ENCODE measurements at places on chromosomes 6 and 20. TPM values are rescaled to one million over a fixed set of nuclear protein-coding genes. Genes with fewer than 3 reads are reported as not detected.

Gene HTR1B
- polyA plus RNA-seq, result 0.27 TPM

Gene BANF2
- not detected for polyA plus RNA-seq

Gene FLOT1
- 138 TPM for polyA plus RNA-seq

Gene RNGTT
- polyA plus RNA-seq, result 18.0 TPM

Gene MOCS3
- polyA plus RNA-seq, result 4.8 TPM

Gene BTN1A1
- polyA plus RNA-seq, result 0.17 TPM

Gene ZMYND8
- polyA plus RNA-seq, result 44.2 TPM

- DNase-seq, result no peak
Observed at GRCh38 chr6:140671926-140672325, 1297.5 kb upstream of the CITED2 start.

GRCh38 chr6:95819939-95820338 is 195.8 kb upstream of the FUT9 start:
- no peak for DNase-seq

DNA sequence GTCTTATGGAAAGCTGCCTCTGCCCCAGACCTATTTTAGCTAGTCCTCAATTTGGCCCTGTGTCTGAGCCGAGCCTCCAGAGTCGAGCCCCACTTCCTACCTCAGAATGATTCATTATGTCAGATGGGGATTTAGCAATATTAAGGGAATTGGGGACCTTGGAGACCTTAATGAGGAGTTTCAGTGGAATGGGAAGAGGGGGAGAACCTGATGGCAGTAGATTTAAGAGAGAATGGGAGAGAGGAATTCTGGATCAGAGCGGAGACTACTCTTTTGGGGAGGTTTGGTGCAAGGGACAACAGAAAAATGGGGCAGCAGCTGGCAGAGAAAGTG is 63.5 kb downstream of the EFHC1 start:
- DNase-seq, result no peak

GRCh38 chr6:89799756-89800155 is 19.8 kb downstream of the MDN1 start:
- DNase-seq, result no peak

DNA sequence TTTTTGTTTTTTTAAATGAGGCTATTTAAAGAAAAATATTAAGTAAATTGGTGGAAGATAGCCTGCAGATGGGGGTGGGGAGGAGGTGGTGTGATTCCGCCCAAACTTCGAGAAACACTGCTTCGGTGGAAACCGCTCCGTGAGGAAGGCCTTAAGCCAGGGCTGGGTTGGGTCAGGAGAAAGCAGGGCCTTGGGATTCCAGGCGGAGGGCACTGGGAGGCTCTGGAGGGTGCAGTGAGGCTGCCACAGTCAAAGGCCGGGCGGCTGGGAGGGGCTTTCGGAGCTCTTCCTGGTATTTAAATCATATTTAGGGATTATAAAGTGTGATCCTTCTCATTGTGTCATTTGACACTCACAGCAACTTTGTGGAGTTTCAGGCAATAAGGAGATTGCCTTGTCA is 22.2 kb upstream of the SCRT2 start:
- DNase-seq, result no peak

- DNase-seq, result no peak
Observed at GRCh38 chr6:4172368-4172767, 37.0 kb upstream of the ECI2 start.

GRCh38 chr20:9122571-9122970 is 53.7 kb downstream of the PLCB4 start:
- no peak for DNase-seq

DNA sequence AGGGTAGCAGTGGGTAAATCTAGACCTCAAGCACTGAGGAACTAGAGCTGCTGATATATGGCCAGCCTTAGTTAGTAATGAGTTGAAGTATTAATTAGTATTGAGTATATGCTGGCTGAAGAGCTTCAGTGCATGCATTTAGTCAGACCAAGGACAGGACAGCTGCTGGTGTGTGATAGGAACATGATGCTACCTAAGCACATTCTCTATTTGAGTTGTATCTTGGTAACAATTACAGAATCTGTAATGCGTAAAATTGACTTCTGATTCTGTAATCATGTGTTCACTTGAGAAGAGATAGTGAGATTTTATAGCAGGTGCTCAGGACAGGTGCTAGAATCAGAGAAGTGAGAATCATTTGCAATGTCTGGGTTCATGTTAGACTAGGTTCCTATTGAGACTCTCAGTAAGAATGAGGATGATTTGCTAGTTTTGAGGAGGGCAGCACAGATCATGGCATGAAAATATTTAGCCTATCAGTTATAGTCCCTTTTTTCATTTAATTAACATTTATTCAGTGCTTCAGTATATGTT is 369.4 kb upstream of the HS3ST5 start:
- no peak for DNase-seq

DNA sequence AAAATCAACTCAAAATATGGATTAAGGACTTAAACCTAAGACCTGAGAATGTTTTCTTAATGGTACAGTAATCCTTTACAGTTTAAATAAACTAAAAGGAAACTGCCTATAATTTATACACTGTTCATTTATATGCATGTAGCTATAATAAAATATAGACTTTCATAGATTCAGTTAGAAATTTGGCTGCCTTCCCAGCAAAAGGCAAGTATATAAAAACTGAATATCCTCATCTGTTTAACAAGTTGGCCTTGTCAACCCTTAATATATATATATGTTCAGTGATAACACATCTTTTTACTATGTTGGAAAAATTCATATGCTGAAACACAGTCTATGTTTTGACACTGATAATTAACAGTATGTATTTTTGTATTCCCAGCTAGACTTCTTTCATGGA is 123.1 kb downstream of the GRIK2 start:
- peak; percentile 3 for DNase-seq

DNA sequence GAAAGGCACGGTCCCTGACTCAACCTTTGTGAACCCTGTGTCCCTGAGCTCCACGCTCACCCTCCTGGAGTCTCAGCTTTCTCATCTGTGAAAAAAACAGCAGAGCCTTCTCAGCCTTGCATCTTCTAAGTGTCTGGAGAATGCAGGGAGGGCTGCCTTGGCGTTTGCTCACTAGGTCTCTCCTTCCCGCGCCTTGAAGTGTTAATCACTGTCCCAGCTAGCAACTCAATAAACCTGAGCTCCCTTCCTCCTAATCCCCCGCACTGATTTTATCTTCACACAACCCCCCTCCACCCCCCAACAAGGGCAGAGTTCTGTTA is 34.9 kb upstream of the FOXC1 start:
- DNase-seq, result no peak

DNA sequence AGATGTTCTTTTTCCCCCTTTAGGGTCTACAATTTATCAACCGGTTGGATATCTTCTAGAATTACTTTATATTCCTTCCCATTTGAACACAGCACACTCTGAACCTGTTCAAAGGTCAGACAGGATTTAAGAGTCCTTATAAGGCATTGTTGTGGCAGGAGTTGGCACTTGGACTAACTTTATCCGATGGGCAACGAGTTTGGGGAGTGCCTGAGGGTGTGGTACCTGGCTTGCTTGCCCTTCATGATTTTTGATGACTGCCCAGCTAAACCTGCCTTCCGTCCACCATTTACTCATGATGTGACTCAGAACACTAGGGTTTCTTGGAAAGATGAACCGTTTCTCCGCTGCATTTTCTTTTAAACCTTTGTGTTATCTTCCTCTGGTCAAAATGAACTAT is 285.2 kb downstream of the FOXC1 start:
- no peak for DNase-seq

DNA sequence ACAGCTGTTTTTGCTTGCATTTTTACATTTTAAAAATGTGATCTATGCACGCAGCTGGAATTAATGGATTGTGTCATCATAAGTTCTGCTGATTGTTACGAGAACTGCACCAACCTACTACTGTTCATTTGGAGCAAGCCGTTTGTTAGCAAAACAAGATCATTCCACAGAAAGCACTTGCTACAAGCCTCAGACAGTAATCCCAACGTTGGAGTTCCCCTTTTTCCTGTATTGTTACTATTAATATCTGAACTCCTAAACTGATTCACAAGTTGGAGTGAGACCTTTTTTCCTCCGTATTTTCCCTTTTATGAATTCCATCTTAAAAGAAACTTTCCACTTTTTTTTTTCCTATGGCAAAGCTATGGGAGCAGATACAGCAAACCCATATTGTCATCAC is 3.5 kb downstream of the TENT5A start:
- DNase-seq, result no peak

DNA sequence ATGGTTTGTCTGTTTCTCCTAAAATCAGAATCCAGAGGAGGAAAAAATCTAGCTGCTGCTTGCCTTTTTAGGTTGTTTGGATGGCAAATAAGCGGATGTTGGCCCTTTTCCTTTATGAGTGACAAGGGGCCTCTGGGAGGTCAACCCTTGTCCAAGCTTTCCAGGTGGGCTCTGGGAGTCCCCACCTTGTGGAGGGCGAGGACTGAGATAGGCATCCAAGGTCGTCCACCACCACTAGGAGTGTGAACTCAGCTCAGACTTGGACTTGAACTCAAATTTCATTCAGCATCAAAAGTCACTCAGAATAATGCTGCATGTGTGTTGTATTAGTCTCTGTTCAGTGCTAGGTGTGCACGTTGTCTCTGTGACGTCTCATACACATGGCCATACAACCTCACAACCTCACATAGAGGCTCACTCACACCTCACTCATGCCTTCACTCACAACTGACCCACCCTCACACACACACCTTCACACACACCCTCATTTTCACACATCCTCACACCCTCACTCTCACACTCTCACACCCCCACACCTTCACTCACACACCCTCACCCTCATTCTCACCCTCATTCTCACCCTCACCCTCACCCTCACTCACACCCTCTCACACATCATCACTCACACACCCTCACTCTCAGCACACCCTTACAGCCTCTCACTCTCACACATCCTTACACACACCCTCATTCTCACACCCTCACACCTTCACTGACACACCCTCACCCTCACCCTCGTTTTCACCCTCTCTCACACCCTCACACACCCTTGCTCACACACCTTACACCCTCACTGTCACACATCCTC is 18.0 kb downstream of the DYNLT1 start:
- no peak for DNase-seq

- DNase-seq, result no peak
Observed at GRCh38 chr20:56518721-56519398, 5.7 kb upstream of the FAM209A start.

DNA sequence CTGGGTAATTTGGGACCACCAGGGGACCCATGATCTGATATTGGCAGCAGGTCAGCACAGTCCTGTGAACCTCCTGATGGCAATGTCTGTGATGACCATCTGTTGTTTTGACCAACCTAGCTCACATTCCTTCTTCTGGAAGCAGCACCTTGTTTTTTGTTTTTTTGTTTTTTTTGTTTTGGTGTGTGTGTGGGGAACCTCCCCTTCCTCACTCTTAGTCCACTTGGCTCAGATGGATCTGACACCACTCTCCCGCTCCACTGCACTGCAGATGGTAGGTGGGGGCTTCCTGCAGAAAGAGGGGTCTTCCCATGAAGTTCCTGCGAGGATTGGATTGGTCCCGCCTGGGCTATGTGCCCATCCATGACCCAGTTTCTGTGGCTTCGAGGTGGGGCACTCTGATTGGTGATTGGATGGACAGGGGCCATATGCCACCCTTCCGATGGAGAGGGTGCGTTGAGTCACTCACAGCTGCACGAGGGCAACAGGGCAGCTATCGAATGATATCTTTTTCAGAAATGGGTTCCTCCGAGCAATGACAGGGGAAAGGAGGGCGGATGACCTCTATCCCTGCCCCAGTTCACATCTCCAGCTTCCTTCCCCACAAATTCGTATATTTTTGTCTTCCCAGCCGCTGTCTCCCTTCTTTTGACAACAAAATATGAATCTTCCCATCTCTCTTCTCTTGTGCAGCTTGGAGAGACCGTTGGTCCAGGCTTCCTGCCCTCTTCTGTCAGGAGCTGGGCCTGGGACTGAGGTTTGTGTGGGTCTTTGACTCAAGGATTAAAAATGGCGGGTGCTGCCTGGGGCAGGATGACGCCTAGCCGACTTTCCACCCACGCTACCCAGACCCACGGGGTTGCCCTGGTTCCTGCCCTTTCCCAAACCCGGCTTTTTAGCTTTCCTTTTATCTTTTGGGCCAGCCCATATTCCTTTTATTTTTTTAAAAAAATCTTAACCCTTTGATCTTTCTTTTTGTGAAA is 132.1 kb upstream of the KCNG1 start:
- DNase-seq, result no peak

DNA sequence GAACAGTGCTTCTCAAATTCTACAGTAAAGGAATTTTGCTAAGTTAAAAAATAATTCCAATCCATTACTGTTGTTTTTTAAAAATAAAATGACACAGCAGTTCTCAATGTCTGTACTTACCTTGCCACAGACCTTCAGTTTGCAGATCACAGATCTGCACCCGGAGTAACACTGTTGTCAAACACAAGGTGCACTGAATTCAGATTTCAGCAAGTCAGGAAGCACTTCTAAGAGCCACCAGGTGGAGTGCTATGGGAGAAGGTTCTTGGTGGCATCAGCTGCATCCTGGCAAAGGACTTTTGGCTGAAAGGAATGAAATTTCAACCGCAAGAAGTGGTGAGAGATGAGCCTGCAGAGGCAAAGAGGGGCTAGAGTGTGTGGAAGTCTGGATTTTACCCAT is 17.4 kb downstream of the RSPH4A start:
- no peak for DNase-seq

- DNase-seq, result no peak
Observed at GRCh38 chr20:6114696-6115095, 8.1 kb downstream of the FERMT1 start.

DNA sequence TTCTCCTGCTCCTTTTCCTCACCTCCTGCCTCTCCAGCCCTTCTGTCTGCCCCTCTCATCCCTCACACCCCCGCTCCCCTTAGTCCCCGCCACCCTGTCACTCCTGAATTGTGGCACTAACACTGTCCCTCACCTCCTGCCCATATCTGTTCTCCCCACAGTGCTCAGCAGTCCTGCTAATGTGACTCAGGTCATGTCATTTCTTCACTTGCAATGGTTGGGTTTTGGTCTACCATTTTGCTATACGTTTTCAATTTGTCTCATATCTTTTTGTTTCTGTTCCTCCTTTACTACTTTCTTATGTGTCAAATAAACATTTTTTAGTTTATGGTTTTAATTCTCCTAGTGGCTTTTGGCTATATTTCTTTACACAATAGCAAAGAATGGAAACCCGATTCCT is 1.3 kb upstream of the HLA-B start:
- no peak for DNase-seq

- no peak for DNase-seq
Observed at GRCh38 chr6:72825315-72825911, 203.5 kb downstream of the KCNQ5 start.
